ENCODE measurements at places on chromosomes 1 and 21.

GRCh38 chr1:201401700-201402099 is 2.6 kb upstream of the LAD1 start:
- DNase-seq = no peak

- no peak for DNase-seq
Measured at GRCh38 chr1:99270646-99271045, 6.4 kb downstream of the PLPPR4 start.

DNA sequence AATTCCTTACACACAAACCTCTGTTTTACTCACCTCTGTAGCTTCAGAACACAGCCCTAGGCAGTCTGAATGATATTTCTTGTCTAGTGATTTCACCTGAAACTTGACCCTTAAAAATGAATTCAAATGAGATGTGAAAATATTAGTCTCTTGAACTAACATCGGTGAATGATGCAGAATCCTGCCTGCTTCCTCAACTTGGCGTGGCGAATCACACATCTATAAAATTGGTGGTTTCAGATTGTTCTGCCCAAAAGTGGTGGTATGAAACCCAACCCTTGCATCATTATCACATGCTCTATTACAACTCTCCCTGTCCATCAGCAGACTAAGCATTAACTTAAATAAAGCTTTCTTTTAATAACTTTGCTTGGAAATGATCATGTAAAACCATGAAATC is 26.9 kb upstream of the C1orf21 start:
- no peak for DNase-seq

DNA sequence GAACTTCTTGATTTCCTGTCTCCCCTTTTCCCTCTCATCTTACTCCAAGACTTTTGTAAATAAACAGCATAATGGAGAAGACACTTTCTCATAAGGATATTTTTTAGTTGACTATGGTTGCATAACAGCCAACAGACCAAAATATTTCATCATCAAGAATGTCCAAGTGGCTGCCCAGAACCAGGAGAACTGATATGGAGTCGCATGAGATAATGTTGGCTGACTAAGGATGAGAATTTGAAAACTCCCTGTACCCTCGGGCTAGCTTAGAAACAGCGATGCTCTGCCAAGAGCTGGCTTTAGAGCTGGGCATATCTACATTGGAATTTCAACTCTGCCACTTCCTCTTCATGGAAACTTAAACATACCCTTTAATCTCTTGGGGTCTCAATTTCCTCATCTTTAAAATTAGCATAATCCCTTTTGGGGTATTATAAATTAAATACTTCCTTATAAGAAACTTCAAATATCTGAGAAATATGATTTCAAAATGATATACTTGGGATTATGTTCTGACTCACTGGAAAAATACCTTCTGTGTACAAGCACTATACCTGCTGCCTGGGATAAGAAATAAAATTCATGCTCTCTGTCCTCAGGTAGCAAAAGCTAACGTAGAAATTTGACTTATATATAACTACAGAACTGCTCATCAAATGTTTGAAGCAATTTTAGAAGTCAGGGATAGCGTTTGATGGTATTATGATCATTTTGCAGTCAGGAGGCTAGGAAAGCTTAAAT is 777.3 kb downstream of the LTN1 start:
- no peak for DNase-seq

DNA sequence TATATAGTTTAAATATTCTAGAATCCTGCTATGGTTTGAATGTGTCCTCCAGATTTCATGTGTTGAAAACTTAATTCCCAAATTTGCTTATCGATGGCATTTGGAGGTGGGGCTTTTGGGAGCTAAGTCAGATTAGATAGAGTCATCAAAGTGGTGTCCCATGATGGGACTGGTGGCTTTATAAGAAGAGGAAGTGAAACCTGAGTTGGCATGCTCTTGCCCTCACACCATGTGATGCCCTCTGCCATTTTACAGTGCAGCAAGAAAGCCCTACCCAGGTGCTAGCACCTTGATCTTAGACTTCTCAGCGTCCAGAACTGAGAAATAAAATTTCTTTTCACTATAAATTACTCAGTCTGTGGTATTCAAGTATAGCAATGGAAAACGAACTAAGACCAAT is 111.3 kb downstream of the TGFB2 start:
- DNase-seq = no peak

DNA sequence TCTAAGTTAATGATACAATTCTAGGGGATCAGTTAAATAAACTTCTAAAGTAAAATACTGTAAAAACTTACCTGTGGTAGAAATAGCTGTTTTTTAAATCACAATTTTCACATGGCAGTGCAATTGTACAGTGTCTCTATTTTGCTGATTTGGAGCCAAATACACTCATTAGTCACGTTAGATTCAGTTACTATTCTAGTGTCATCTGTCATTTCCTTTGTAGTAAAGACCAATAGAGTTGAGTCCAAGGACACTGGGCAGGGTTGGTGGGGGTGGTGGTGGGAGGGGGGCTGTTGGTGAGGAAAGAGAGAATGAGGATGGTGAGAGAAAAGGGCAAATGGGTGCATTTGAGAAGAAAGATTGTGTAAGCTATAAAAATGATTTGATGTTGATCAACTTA is 33.6 kb downstream of the CD55 start:
- no peak for DNase-seq

GRCh38 chr1:110898734-110899457 is 25.9 kb downstream of the CD53 start:
- no peak for DNase-seq

DNA sequence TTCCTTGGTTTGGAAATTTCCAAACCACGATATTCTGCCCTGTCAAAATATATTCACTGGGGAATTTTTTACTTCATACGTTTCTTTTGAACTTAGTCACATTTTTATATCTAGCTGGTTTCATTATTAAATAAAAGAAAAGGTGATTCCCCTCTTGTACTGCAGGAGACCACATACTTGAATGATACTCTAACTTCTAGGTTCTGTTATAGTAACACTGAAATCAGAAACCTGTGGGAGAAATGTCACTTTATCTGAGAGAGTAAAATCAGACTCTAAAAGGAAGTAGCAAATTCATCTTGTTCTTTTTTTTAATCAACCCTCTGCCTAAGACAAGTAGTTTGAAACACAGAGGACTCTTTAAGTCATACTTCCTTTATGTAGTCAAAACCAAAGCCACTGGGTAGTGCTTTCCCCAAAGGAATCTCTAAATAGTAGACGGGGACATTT is 34.4 kb downstream of the MRPL39 start:
- no peak for DNase-seq

DNA sequence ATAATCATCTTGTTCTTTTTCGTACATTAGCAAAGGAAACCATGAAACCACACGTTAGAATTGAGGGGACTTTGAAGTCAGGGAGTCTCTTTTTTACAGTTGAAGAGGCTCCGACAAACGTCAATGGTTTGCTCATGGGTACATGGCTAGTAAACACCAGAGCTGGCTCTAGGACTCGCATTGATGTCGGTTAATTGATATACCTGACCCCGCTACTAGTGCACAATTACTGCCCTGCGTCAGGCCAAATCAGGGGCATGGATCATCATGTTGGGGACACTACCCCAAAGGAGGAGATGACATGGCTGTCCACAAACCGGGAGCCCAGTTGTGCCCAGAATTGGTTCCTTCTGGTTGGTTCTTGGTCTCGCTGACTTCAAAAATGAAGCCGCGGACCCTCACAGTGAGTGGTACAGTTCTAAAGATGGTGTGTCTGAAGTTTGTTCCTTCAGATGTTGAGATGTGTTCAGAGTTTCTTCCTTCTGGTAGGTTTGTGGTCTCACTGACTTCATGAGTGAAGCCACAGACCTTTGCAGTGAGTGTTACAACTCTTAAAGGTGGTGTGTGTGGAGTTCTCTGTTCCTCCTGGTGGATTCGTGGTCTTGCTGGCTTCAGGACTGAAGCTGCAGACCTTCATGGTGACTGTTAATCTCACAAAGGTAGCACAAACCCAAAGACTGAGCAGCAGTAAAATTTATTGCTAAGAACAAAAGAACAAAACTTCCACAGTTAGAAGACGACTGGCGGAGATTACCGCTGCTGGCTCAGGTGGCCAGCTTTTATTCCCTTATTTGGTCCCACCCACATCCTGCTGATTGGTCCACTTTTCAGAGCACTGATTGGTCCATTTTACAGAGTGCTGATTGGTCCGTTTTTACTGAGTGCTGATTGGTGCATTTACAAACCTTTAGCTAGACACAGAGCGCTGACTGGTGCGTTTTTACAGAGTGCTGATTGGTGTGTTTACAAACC is 126.9 kb upstream of the ERRFI1 start:
- no peak for DNase-seq

GRCh38 chr1:215226757-215227156 is 144.2 kb downstream of the KCNK2 start:
- no peak for DNase-seq

GRCh38 chr1:206887701-206888100 is 9.5 kb upstream of the IL24 start:
- DNase-seq = no peak

GRCh38 chr1:43288058-43288784 is 2.8 kb upstream of the C1orf210 start:
- no peak for DNase-seq

GRCh38 chr1:30877205-30877912 is 31.2 kb downstream of the SDC3 start:
- no peak for DNase-seq

All from stimulated activated CD8-positive, alpha-beta memory T cell treated with anti-CD3 and anti-CD28 coated beads, Interleukin-4, amount 100 ng/mL, for 4 hours (primary cell).